ENCODE measurements at places on chromosomes 6 and 20.

DNA sequence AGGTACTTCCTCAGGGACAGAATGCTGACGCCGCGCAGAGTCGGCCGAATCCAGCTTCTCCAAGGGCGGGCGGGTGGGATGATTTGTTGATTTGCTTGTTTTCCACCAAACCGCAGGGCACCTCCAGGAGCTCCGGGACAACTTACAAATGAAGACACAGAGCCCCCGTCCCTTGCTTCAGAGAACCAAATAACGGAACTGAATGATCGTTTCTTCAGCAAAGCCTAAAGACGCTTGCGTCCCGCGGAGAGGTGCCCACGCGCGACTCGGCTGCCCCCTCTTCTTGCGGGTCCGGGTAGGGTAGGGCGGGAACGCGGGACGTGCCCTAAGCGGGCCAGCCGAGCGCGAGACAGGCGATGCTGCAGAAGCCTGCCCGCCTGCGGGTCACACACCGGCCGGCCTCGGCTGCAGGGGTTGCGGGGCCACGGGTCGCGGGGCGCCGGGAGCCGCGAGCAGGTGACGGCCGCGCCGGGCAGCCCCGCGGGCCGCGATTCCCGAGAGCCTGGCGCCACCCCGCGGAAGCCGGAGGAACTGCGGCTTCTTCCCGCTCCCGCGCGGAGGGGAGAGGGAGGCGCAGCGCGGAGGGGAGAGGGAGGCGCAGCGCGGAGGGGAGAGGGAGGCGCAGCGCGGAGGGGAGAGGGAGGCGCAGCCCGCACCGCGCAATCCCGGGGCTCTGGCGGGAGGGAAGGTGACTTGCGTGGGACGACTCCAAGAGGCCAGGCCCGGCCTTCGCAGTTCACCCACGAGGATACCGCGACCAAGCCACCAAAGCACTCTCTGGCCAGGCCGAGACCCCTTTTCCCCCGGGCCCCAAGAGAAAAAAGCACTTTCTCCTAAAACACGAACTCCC, 7.7 kb upstream of the FOXF2 start:
- peak; percentile 50 for DNase-seq

GRCh38 chr6:161996783-161997182, 722.9 kb upstream of the AGPAT4 start:
- no peak for DNase-seq

DNA sequence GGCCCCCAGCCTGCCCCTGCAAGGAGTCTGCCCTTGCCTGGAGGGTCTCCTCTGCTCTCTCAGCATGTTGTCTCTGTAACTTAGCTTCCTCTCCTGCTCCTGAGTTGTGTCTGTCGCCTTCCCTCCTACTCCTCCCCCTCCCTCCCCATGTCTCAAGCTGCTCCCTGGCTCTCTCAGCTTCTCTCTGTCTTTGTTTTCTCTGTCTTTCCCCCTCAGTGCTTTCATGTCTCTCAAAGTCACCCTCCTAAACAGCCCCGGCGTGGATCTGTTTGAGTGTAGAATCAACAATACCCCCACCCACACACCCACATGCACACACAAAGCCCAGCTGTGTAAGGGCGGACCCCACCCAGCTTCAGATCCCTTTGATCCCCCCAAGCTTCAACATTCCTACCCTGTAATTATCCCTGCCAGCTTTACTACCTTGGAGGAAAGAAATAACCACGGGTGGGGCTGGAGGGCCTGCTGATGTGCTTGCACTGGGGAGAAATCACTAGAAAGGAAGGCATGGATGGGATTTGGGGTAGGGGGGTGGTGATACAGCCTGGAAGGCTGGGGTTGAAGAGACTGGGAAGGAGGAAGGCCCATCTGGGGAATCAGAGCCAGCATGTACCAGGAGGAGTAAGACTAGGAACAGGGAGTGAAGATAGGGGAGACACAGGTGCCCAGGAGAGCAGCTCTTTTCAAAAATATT, 1.0 kb upstream of the LY6G6D start:
- no peak for DNase-seq

GRCh38 chr6:39273406-39273821, 40.8 kb downstream of the KCNK17 start:
- no peak for DNase-seq

DNA sequence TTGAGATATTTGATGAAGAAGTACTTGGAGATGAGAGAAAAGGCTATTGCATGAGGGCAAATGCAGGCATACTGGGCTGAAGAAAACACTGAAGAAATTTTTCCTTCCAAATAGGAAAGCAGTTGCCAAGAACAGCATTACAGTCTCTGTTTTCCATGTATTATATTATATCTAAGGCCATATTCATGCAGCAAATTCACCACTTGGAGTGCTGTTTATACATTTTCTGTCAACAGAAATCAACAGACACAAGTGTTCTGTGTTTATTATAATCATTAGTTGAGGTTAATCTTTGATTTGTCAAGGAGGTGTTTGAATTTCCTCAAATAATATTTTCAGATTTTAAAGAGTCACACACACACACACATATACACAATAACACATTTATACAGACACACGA, 268.8 kb upstream of the PLCB4 start:
- DNase-seq, result no peak

GRCh38 chr6:30744054-30744805, at the start of gene IER3:
IER3 (minus strand) TSS chr6:30744547; CDS start chr6:30744518, 29 bp downstream.
- peak; percentile 86 for DNase-seq

DNA sequence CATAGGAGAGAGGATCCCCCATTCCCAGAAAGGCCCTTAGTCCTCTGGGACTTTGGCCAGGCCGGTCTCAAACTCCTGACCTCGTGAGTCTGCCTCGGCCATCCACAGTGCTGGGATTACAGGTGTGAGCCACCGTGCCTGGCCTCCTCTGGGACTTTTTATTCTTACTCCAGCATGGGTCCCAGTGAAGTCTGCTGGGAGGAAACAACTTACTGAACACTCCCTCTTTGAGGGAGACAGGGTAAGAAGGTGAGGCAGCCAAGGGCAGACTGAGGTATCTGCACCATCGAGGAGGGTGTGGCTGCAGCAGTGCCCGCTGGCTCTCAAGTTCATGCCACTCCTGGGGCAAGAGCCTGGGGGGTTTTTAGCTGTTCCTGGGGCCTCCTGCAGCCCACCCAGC, 2.4 kb downstream of the BAK1 start:
- DNase-seq, result peak; percentile 17

DNA sequence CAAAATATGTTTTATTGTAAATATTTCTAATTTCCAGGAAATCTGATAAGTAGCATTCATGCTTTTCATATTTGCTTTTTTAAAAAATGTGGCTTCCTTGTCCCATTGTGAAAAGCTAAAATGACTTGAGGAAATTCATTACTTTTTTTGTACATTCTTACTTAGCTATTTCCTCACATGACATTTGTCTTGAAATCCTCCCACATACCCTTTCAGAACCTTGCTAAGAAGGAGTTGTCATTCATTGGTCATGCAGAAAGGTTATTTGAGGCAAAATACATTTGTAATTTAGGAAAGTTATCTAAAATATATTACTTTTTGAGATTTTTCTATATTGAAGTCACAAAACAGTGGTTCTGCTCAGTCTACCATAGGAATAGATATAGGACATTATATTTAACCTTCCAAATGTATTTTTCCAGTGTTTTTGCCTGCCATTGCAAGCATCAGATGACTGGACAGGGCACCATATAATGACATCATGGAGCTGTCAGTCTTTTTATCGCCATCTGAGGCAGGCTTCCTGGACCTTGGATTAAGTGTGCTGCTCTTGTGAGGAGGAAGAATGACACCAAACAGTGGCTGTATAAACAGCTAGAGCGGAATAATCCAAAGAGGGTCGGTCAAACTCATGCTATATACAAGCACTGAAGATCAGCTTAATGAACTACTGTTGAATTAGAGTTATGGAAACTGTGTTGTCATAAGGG, 109.4 kb upstream of the HCRTR2 start:
- DNase-seq, result no peak

DNA sequence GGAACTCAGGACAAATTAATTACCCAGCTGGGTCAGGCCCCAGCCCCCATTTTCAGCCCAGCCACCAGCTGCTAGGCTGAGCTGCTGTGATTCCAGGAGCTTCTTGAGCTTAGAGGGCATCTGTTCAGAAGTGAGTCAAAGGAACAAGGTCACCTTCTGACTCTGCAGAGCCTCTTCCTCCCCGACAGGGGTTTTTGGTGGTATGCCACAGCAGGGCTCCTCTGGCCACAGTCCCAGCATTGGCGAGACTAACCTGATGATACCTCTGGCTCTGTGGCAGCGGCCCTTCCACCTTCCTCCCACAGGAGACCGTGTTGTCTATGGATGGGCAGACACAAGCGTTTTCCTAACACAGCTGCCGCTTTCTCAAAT, 39.7 kb downstream of the ZC3H12D start:
- DNase-seq, result no peak

DNA sequence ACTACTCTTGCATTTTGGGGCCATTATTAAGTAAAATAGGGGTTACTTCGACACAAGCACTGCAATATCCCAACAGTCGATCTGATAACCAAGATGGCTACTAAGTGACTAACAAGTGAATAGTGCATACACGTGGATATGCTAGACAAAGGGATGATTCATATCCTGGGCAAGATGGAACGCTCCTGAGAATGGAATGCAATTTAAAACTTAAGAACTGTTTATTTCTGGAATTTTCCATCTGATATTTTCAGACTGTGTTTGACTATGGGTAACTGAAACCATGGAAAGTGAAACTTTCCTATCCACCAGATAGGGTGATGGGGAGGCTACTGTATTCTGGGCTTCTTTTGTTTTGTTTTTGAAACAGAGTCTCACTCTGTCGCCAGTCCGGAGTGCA, 66.5 kb downstream of the ILRUN start:
- DNase-seq, result no peak

- DNase-seq, result peak; percentile 47
Observed at GRCh38 chr6:35415065-35415891, 36.9 kb upstream of the FANCE start.

- DNase-seq, result no peak
Observed at GRCh38 chr20:45924391-45925261, 9.9 kb upstream of the PCIF1 start.

DNA sequence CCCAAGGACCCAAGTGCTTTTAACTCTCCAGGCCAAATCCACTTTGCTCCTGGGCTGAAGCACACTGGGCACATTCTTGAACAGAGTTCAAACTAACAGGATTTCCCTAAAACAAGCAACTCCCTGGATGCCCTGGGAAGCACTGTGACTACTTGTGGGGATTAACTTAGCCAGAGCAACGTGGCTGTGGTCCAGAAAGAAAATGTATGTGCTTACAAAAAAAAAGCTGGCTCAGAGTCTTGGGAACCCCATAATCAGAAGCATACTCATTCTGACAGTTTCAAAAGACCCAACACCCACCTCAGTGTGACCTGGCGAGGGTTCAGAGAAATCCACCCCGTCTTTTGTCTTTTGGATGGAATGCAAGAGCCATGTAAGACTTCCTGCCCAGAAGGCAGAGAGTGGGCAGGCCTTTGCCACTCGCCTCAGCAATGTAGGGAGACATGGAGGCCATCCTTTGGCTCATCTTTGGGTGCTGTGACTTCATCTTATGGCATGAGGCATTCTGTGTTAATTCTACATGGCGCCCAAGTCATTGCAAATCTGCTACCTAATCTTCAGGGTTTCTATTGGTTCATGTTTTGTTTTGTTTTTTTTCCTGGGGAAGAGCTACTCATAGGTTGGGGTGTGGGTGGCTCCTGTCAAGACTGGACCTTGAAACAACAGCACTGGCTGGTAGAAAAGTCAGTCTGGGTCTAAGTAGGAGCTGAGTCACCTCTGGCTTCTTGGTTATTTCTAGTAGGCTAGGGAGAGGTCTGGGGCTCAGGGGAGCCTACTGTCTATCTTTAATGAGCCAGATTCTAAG, 248.6 kb upstream of the SUPT3H start:
- DNase-seq, result no peak

DNA sequence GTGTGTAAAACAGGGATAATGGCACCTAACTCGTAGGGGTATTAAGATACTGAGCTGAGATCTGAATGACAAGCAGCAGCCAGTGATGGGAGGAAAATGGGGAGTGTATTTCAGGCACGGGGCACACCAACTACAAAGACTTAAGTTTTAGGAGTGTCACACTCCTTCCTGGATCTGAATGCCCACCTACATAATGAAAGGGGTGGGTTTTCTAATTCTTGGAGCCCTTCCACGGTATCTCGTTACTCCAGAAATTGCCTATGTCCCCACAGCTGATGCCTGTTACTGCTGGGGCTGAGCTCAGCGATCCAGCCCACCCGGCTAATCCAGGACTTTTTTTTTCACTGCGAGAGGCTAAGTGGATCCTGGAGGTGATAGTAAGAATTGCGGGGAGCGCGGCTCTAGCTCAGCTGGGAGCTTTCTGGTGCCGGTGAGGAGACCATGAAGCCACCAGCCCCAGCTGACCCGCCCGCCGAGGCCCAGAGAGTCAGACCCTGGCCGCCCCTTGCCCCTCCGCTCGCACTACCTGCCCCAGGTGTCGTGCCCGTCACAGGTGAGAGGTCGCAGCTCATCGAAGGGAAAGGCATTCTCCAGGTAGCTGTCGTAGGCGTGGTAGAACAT, 727 bp downstream of the EDEM2 start:
- DNase-seq, result no peak

GRCh38 chr6:89260310-89260709, 43.2 kb upstream of the GABRR1 start:
- no peak for DNase-seq

GRCh38 chr6:1872649-1873131, 263.0 kb downstream of the FOXC1 start:
- no peak for DNase-seq

DNA sequence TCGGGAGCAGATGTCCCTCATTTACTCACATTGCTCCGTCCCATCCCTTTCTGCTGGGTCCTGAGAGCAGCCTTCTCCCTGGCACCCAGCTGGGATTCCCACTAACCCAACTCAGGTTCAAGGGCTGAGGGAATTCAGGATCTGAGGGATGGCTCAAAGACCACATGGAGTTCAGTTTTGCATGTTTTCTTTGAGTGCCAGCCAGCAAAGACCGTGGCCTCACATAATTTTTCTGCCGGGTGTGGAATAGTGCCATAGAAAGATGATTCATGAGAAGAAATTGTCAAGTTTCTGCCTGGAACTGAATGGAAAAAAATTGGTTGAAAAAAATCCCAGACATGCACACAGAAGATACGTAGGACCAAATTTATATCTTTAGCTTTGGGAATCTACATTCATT, 168.6 kb downstream of the CD83 start:
- no peak for DNase-seq

GRCh38 chr6:119207971-119208725, 129.7 kb upstream of the FAM184A start:
- DNase-seq, result no peak

GRCh38 chr6:142385352-142385751, 83.5 kb downstream of the ADGRG6 start:
- DNase-seq, result no peak

- no peak for DNase-seq
Observed at GRCh38 chr6:168212362-168212761, 107.2 kb downstream of the DACT2 start.

DNA sequence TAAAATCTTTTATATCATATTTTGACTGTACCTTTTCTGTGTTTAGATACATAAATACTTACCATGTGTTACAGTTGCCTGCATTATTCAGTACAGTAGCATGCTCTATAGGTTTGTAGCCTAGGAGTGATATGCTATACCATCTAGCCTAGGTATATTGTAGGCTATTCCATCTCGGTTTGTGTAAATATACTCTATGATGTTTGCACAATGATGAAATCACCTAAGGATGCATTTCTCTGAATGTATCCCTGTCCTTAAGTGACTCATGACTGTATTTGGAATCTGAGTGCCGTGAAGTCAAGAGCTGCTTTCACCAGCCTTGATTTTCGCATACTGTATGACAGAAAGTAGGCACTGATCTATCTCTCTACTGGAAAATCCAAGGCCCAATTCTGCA, 129.9 kb downstream of the UTRN start:
- no peak for DNase-seq

Measured in CD4-positive, alpha-beta T cell treated with Interleukin-21 for 1 hour (primary cell).